GM23248 (cell line): ENCODE measurements at places on chromosomes 12 and 14. TPM values are rescaled to one million over a fixed set of nuclear protein-coding genes. Genes with fewer than 3 reads are reported as not detected.

KLHL33 gene
- not detected in 2 replicates for total RNA-seq

PPP1CC gene
- 110 and 116 TPM in 2 replicates for total RNA-seq

OLR1 gene
- 6.3 and 6.8 TPM in 2 replicates for total RNA-seq

LGR5 gene
- not detected in 2 replicates for total RNA-seq

TTLL5 gene
- total RNA-seq = 14.8 and 17.8 TPM in 2 replicates

C12orf54 gene
- total RNA-seq = not detected in 2 replicates

EPYC gene
- not detected in 2 replicates for total RNA-seq

ZBTB1 gene
- total RNA-seq = 46.9 and 60.0 TPM in 2 replicates

TAS2R7 gene
- not detected in 2 replicates for total RNA-seq

SLCO1B1 gene
- not detected in 2 replicates for total RNA-seq

KLRC4 gene
- not detected in 2 replicates for total RNA-seq

PRPF40B gene
- 9.9 and 10.2 TPM in 2 replicates for total RNA-seq

NFE2 gene
- total RNA-seq = not detected in 2 replicates

RERGL gene
- 0.51 TPM in 1 of 2 replicates, not detected in the other for total RNA-seq

SRRM4 gene
- not detected in 2 replicates for total RNA-seq

ABCC9 gene
- total RNA-seq = 41.7 and 44.3 TPM in 2 replicates

DTX1 gene
- total RNA-seq = not detected in 2 replicates

RHOJ gene
- 1.2 and 1.6 TPM in 2 replicates for total RNA-seq

CPNE6 gene
- total RNA-seq = not detected in 2 replicates

NGB gene
- total RNA-seq = not detected in 2 replicates

CCDC175 gene
- total RNA-seq = not detected in 2 replicates

KRT8 gene
- total RNA-seq = 5.5 and 12.9 TPM in 2 replicates

TRPV4 gene
- total RNA-seq = 0.65 and 1.6 TPM in 2 replicates

POTEG gene
- not detected in 2 replicates for total RNA-seq

NTF3 gene
- total RNA-seq = 1.0 and 4.8 TPM in 2 replicates

KRT72 gene
- not detected in 2 replicates for total RNA-seq

CLEC2A gene
- not detected in 2 replicates for total RNA-seq

KRT6B gene
- total RNA-seq = not detected in 2 replicates

BMP4 gene
- total RNA-seq = not detected in 2 replicates

NRL gene
- 0.86 TPM in 1 of 2 replicates, not detected in the other for total RNA-seq

HOXC12 gene
- total RNA-seq = not detected in 2 replicates

ACSM4 gene
- not detected in 2 replicates for total RNA-seq

ZNF839 gene
- 6.7 and 8.4 TPM in 2 replicates for total RNA-seq

RASAL1 gene
- not detected in 2 replicates for total RNA-seq

NUP107 gene
- 29.4 and 41.2 TPM in 2 replicates for total RNA-seq

A2M gene
- 34.9 and 60.6 TPM in 2 replicates for total RNA-seq

GLT8D2 gene
- 58.6 and 63.2 TPM in 2 replicates for total RNA-seq
